ENCODE measurements at places on chromosomes 2 and 18. TPM values are rescaled to one million over a fixed set of nuclear protein-coding genes. Genes with fewer than 3 reads are reported as not detected.
A peak's percentile ranks its signal among the peaks of the same experiment; 100 is the strongest.

GRCh38 chr2:195741191-195741590, 84.2 kb downstream of the SLC39A10 start:
- no peaks in the 10 kb centered on the region for H3K4me1 ChIP-seq
- no peak overlapping the region for H3K27ac ChIP-seq

DNA sequence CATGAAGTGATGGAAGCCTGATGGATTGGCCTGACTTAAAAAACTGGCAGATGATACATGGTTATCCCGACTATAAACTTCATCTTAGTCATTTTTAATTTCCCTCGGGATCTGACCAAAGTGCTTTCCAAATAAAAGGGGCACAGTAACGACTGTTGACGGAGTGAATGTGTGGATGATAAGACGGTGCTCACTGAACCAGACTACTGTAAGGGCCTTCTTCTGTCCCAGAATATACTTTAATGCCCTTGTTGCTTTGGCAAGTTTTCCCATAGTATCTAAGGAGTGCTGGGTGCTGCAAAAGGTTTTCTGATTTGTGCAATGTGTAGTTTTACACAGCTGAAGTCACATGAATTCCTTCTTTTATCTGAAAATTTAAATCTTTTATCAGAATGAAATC, 373.5 kb downstream of the DSEL start:
- H3K4me1 ChIP-seq, result no peaks in the 10 kb centered on the region
- no peak overlapping the region for H3K4me3 ChIP-seq
- no peaks in the 10 kb centered on the region for H3K27me3 ChIP-seq
- no peaks in the 10 kb centered on the region for H3K36me3 ChIP-seq

GRCh38 chr2:213246497-213247281, 37.6 kb upstream of the SPAG16 start:
- H3K36me3 ChIP-seq, result no peaks in the 10 kb centered on the region
- no peaks in the 10 kb centered on the region for H3K4me1 ChIP-seq
- peak; percentile 41 for DNase-seq

DNA sequence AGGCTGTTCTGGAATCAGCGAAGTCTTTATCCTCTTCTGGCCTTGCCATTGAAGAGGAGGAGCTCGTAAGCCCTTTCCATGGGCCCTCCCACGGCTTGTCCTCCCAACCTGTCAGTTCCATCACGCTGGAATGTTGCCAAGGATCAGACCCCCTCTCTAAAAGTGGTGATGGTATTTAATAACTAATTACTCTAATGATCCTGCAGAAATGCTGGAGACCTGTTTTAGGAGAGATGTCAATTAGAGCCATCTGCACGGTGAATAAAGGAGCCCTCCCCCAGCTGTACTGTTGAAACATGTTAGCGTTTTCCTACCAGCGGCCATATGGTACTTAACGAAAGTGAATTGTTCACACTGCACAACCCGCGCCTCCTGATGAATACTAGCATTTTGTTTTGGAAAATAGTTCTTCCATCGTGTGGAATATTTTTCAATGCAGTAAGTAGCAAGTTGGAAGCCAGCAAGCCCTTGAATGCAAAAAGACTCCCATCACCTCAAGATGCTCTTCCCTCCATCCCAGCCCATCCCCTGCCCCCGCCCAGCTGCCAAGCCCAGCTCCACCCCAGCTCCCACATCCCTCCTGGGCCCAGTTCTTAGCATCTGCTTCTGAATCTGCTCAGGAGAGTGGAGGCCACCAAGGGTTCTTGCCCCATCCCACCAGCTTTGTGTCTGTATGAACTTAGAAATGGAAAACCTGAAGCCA, 145.4 kb downstream of the KLHL29 start:
- H3K4me3 ChIP-seq, result no peak overlapping the region
- no peak for DNase-seq
- no peaks in the 10 kb centered on the region for H3K27me3 ChIP-seq
- no peaks in the 10 kb centered on the region for H3K36me3 ChIP-seq
- H3K27ac ChIP-seq, result no peak overlapping the region

- H3K4me3 ChIP-seq, result no peak overlapping the region
- no peaks in the 10 kb centered on the region for H3K27me3 ChIP-seq
- H3K36me3 ChIP-seq, result no peaks in the 10 kb centered on the region
- H3K27ac ChIP-seq, result no peak overlapping the region
Measured at GRCh38 chr2:8524388-8524787, 157.5 kb upstream of the ID2 start.

- no peaks in the 10 kb centered on the region for H3K36me3 ChIP-seq
- no peaks in the 10 kb centered on the region for H3K27me3 ChIP-seq
- peaks cover 13% of the 10 kb centered on the region for H3K4me1 ChIP-seq
Measured at GRCh38 chr2:59182249-59182648, 941.1 kb upstream of the FANCL start.

DNA sequence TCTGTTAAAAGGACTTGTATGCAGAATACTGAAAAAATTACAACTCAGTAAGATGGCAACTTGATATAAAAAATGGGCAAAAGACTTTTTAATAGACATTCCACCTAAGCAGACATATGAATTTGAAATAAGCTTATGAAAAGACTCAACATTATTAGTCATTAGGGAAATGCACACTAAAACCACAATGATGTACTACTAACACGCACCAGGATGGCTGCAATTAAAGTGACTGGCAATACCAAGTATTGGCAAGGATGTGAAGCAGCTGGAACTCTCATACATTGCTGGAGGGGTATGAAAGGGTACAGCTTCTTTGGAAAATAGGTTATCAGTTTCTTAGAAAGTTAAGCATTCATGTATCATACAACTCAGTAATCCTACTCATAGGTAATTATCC, 3.2 kb upstream of the ENOSF1 start:
- DNase-seq, result no peak
- H3K27ac ChIP-seq, result no peak overlapping the region
- H3K4me1 ChIP-seq, result peaks cover 12% of the 10 kb centered on the region
- no peaks in the 10 kb centered on the region for H3K27me3 ChIP-seq

DNA sequence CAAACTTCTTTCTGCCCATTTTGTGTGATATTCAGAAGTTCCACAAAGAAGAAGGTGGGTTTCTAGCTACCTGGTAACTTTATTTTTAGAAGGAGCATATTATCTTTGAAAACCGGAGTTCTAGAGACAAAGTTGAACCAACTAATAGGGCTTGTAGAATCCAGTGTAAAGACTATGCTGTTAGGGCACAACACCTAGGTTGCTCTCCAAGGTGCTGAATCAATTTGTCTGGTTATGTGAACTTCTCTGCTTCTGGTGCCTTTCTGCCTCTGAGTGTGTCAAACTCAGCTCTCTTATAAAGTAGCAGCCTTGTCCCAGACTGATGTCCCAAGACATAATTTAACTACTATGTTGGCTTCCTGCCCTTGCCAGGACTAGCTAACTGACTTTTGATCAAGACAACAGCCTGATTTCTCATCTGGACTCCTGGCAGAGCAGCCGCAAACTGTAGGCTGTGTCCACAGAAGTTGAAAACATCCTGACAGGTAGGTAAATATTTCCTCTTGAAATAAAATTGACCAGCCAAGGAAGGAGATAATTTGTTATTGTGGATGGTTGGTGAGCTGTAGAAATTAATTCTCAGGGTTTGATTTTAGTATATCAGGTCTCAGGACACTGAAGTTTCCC, 119.4 kb downstream of the CYRIA start:
- H3K4me1 ChIP-seq, result no peaks in the 10 kb centered on the region
- H3K27ac ChIP-seq, result no peak overlapping the region
- H3K4me3 ChIP-seq, result no peak overlapping the region
- no peaks in the 10 kb centered on the region for H3K27me3 ChIP-seq
- peaks cover 5% of the 10 kb centered on the region for H3K36me3 ChIP-seq

DNA sequence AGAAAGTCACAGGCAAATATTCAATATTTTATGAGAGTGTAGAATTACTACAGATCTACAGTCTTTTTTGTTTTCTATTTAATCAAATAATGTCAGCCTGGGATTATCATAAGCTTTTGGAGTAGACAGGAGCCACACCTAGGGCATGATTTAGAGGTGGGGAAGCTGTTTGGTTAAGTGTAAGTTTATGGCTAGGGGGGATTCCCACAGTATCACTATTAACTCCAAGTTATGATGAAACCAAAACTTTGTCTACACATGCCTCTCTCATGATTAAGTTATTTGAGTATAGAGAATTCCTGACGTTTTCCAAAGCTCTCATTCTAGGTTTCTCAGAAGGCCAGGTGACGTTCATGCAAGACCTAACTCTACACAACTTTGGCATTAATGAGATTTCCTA, 2.1 kb downstream of the SERPINB10 start:
- H3K36me3 ChIP-seq, result no peaks in the 10 kb centered on the region
- no peaks in the 10 kb centered on the region for H3K4me1 ChIP-seq
- no peak for DNase-seq
- H3K27ac ChIP-seq, result no peak overlapping the region

GRCh38 chr2:237276716-237277490, 137.1 kb downstream of the COL6A3 start:
- H3K4me3 ChIP-seq, result no peak overlapping the region
- peaks cover 3% of the 10 kb centered on the region for H3K4me1 ChIP-seq
- no peaks in the 10 kb centered on the region for H3K36me3 ChIP-seq
- H3K27ac ChIP-seq, result no peak overlapping the region

DNA sequence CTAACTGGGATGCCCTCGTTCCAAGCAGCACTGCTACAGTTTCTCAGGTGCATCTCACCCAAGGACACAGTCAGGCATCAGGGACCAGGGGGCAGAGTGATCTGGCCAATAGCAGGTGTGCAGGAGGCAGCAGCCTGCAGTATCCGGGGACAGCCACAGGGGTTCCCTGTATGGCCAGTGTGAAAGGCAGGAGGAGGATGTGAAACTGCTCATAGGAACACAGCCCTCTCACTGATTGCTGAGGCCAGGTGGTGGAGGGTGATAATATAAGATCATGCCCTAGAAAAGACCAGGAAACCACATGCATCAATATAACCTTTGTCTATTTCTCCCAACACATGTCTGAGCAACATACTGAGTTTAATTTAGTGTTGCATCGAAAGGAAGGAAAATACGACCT, 112.7 kb upstream of the TACR1 start:
- no peak overlapping the region for H3K4me3 ChIP-seq
- H3K36me3 ChIP-seq, result no peaks in the 10 kb centered on the region
- DNase-seq, result peak; percentile 41
- no peaks in the 10 kb centered on the region for H3K27me3 ChIP-seq
- no peaks in the 10 kb centered on the region for H3K4me1 ChIP-seq

- H3K27ac ChIP-seq, result no peak overlapping the region
- no peak for DNase-seq
- peaks cover 9% of the 10 kb centered on the region for H3K27me3 ChIP-seq
- peaks cover 4% of the 10 kb centered on the region for H3K4me1 ChIP-seq
Measured at GRCh38 chr2:216345846-216346245, 26.4 kb downstream of the MARCHF4 start.

DNA sequence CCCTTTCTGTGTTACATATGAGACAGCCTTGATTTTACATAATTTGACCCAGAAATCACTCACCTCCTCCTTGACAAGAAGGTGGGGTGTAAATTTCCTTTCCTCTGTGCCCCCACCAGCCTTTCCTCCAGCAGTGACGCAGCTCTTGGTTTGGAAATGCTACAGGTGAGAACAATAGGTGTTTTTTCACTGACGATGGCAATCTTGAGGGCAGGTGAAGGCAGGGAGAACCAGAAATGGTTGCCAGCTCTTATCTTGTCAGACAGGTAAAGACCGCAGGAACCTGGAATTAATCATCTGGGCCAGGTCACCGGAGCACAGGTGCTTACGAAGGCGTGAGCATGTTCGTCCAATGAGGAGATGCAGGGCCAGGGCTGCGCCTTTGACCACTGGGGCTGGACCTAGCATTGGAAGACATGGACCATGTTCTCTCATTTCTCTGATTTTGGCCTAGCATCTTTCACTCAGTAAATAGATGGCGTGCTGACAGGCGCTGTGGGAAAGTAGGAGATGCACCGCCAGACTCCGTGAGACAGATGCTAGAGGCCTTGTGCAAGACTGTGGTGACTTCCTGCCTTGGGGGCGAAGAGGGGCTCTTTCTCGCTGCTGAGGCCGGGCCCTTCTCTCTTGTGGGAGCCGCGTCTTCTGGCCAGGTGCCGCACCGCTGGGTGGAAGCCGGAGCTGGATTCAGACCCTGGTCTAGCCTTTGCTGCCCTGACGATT, 4.0 kb downstream of the CIDEA start:
- H3K36me3 ChIP-seq, result no peaks in the 10 kb centered on the region
- no peak overlapping the region for H3K27ac ChIP-seq
- peaks cover 41% of the 10 kb centered on the region for H3K27me3 ChIP-seq
- peaks cover 17% of the 10 kb centered on the region for H3K4me1 ChIP-seq

- H3K4me1 ChIP-seq, result peaks cover 12% of the 10 kb centered on the region
- no peak overlapping the region for H3K4me3 ChIP-seq
- H3K27ac ChIP-seq, result no peak overlapping the region
- peaks cover 6% of the 10 kb centered on the region for H3K36me3 ChIP-seq
Measured at GRCh38 chr2:239179851-239180371, 220.9 kb downstream of the HDAC4 start.

GRCh38 chr2:55986700-55987440, 63.3 kb upstream of the EFEMP1 start:
- no peaks in the 10 kb centered on the region for H3K36me3 ChIP-seq
- H3K4me1 ChIP-seq, result no peaks in the 10 kb centered on the region
- DNase-seq, result no peak
- no peak overlapping the region for H3K27ac ChIP-seq
- H3K4me3 ChIP-seq, result no peak overlapping the region

DNA sequence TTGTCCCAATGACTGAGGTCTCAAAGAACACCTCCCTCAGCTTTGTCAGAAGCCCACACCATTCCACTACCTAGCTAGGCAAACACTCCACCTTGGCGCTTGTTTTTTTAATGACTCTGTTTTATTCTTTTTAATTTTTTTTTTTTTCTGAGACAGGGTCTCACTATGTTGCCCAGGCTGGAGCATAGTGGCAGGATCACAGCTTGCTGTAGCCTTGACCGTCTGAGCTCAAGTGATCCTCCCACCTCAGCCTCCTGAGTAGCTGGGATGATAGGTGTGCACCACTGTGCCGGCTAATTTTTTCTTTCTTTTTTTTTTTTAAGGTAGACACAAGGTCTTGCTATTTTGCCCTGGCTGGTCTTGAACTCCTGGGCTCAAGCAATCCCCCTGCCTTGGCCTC, 101.9 kb downstream of the SLC25A12 start:
- no peak overlapping the region for H3K27ac ChIP-seq
- peaks cover 12% of the 10 kb centered on the region for H3K4me1 ChIP-seq
- H3K4me3 ChIP-seq, result no peak overlapping the region
- no peaks in the 10 kb centered on the region for H3K27me3 ChIP-seq

CYTIP gene
- polyA plus RNA-seq, result 9.3 TPM

KCMF1 gene
- polyA plus RNA-seq, result 45.8 TPM

DQX1 gene
- 4.1 TPM for polyA plus RNA-seq

ANKRD62 gene
- not detected for polyA plus RNA-seq

RNF144A gene
- polyA plus RNA-seq, result 1.4 TPM

UGT1A4 gene
- polyA plus RNA-seq, result not detected

CPO gene
- polyA plus RNA-seq, result 0.33 TPM

Measured in stomach (tissue), 19 donors.